ENCODE measurements at places on chromosomes 4 and X. TPM values are rescaled to one million over a fixed set of nuclear protein-coding genes. Genes with fewer than 3 reads are reported as not detected.

DKK2 gene
- 0.17 TPM for total RNA-seq

TCEAL4 gene
- 33.3 TPM for total RNA-seq

SHROOM4 gene
- total RNA-seq = 7.0 TPM

PNMA6A gene
- total RNA-seq = not detected

MSANTD1 gene
- total RNA-seq = 1.0 TPM

BRS3 gene
- not detected for total RNA-seq

NOP14 gene
- total RNA-seq = 22.8 TPM

BST1 gene
- under 0.01 TPM for total RNA-seq

ADGRL3 gene
- not detected for total RNA-seq

FAT1 gene
- total RNA-seq = 638 TPM

NEUROG2 gene
- not detected for total RNA-seq

ASMT gene
- not detected for total RNA-seq

DAPP1 gene
- total RNA-seq = 14.5 TPM

SLC25A53 gene
- total RNA-seq = 4.0 TPM

MAGEA11 gene
- not detected for total RNA-seq

POU3F4 gene
- total RNA-seq = not detected

EPHA5 gene
- total RNA-seq = not detected

FHDC1 gene
- 29.3 TPM for total RNA-seq

SULT1B1 gene
- total RNA-seq = under 0.01 TPM

TLR6 gene
- 5.8 TPM for total RNA-seq

TMEM35A gene
- total RNA-seq = not detected

MAGIX gene
- 2.8 TPM for total RNA-seq

CPE gene
- total RNA-seq = 19.8 TPM

VEGFC gene
- total RNA-seq = 41.3 TPM

GYG2 gene
- not detected for total RNA-seq

SSX1 gene
- total RNA-seq = not detected

RTL9 gene
- 0.11 TPM for total RNA-seq

WDFY3 gene
- 90.7 TPM for total RNA-seq

ESX1 gene
- total RNA-seq = under 0.01 TPM

AFF1 gene
- total RNA-seq = 24.8 TPM
